Transverse colon (tissue), 4 donors: ENCODE measurements at places on chromosomes 2 and 18. TPM values are rescaled to one million over a fixed set of nuclear protein-coding genes. Genes with fewer than 3 reads are reported as not detected.

The MOCOS gene
- 5.7 TPM for total RNA-seq

The ASB18 gene
- not detected for total RNA-seq

The ZNF513 gene
- 41.0 TPM for total RNA-seq

DNA sequence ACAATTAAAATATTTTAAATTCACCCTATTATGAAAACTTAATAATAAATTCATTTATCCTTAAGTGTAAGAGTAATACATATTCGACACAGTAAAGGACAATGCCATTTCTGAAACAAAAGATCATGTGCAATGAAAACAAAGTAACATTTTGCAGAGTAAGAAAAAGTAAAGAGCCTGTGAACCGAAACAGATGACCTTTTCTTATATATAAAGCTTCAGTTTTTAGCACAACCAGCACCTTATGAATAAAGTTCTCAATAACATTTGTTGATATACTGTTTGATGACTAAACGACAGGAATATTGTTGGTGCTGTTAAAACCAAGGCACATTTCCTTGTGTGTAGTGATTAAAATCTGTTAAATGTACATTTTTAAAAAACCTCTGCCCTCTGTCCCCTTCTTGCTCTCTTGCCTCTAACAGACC, 1.5 kb downstream of the PELI1 start:
- DNase-seq: no peak

GRCh38 chr2:188235364-188235763, 56.3 kb upstream of the GULP1 start:
- DNase-seq: no peak

The GPR55 gene
- 2.1 TPM for total RNA-seq

The MYO1B gene
- total RNA-seq: 34.0 TPM

DNA sequence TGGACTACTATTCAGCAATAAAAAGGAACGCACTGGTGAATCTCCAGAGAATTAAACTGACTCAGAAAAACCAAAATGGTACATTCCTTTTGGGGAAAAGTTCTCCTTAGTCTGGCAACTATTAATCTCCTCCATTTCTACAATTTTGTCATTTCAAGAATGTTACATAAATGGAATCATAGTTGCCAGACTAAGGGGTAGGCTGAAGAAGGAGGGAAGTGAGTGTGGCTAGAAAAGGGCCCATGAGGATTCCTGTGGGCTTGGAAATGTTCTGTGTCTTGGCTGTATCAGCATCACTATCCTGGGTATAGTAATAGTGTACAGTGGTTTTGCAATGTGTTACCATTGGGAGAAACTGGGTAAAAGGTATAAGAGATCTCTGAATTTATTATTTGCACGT, 72.4 kb downstream of the ZAP70 start:
- no peak for DNase-seq

The CRYBA2 gene
- not detected for total RNA-seq

The ELOA2 gene
- not detected for total RNA-seq

DNA sequence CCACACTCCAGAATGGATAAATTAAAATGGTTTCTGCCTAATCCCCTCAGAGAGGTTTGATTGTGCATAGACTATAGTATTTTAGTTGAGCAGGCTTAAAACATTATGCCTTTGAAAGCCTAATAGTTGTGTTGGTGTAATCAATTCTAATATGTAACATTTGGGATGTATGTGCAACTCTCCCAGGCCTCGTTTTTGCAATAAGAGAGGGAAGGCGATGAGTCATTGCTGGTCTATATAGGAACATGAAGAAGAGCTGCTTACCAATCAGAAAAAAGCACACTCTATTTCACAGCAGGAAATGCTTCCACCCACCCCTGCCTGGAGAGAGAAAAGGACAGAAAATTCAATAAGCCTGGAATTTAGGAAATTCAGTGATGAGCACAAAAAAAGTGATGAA, 1424.0 kb upstream of the PIK3C3 start:
- no peak for DNase-seq

The CRYGC gene
- total RNA-seq: not detected

The TUBA3D gene
- total RNA-seq: not detected

DNA sequence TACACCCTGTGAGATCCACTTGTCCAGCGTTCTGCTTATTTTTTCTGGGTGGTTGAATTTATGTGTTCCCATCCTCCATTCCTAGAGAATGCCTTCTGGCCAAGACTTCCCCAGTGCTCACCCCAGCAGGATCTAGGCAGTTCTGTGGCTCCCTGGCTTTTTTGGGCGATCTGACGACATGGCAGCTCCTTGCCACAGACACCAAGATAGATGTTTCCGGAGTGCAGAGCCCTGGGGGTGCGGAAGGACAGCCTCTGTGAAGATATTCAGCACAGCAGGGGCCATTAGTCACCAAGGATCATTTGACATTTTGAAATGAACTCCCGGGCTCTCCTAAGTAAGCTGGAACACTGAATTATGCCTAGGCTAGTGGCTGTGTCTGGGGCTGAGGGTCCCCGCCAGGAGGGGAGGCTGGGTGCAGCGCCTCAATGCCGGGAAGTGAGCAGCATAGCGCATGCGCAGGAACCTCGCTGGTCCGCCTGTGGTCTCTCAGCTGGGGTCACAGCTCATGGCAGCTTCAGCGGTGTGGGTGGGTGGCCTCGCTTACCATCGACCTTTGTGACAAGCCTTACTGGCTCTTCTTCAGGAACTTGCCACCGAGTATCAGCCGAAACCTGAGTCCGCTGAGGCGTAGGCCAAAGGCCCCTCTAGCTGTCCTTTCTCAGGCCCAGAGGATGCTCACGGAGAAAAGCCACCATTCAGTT, 60.3 kb downstream of the MEX3C start:
- no peak for DNase-seq

DNA sequence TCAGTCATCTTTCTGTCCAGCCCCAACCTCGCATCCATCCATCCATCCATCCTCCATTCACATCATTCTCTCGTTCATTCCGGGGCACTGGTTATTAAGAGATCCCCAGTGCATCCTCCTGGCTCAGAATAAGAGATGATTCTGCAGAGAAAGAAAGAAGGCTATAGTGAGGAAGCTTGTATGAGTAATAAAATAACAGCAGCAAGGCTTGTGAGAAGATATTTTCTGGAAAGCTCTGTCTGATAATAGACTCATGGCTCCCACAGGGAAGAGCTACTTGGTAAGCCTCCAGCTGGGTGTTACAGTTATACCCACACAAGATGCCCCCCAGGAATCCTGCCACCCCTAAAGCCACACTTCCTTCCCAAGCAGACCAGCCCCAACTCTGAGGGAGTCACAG, 143.2 kb downstream of the MTCL1 start:
- no peak for DNase-seq

The ANKMY1 gene
- 27.8 TPM for total RNA-seq
